ENCODE measurements at places on chromosomes 12 and 14.
A peak's percentile ranks its signal among the peaks of the same experiment; 100 is the strongest.

DNA sequence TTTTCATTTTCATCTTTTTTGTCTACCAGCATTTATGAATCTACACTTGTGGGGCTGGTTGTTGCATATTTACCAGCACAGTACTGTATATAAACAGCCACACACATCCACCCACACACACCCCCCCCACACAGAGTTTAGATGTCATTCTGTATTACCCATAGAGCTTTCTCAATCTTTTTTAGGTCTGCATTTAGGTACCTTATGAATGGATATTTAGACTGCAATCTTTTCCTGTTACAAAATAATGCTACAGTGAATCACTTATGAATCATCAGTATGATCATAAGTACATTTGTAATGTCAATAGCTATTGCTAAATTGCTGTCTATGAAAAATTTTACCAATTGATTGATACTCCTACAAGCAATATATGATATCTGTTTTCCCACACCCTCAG is 67.3 kb upstream of the STK38L start:
- DNase-seq: no peak

DNA sequence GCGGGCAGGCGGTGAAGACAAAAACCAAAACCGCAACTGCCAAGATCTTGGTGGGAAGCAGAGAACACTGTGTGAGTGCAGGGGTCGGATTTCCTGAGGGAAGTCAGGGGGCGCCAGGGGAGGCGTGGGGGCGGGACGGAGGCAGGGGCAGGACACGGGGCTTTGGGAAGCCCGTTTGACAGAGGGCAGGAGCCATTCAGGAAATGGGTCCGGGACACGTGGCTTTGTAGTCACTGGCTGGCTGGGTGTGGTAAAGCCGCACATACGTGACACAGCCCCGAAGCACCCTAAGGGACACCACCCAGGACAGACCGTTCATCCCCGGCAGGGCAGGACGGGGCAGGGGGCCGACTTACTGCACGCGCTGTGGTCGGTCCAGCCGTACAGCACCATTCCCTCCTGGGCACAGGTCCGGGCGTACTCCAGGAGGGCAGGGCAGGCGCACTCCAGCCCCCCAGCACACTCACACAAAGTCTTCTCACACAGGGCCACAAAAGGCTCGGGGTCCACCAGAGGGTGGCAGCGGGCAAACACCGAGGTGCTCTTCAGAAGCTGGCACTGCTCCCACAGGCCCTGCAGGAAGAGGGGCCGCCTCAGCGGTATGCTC is 49.4 kb downstream of the VWF start:
- peak; percentile 48 for DNase-seq

DNA sequence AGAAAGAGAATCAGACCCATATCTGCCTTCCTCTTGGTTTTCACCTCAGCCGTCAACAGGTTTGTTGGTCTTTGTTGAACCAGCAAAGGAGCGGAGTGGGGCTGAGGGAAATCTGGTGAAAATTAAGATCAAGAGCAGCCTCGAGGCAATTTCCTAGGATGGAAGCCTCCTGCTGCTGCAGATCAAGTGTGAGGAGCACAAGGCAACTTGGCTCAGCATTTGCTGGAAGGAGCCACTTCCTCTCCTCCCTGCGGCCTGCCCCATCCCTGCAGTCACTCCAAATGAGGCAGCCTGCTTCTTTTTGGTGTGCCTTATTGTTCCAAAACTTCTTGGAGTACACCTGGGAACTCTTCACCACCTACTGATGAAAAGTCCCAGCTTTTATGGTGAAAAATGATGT is 4.9 kb downstream of the TC2N start:
- DNase-seq: no peak

GRCh38 chr14:35747379-35747778 is 61.7 kb downstream of the RALGAPA1 start:
- no peak for DNase-seq

DNA sequence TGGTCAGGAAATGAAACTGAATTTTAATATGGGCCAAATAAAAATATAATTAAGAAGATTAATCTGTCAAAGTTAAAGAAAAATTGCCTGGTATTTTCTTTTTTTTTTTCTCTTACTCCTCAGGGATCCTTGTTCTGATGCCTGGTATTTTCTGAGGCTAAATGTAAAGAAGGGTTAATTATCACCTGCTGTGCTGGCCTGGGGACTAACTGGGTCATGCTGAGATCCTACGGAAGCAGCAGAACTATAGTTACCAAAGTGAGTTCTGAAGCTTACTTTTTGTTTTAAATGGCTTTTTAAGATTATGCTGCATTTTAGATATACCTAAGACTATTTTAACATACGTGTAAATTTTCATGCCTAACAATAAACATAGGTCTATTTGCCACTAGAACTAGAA is 23.3 kb downstream of the ZC2HC1C start:
- no peak for DNase-seq

- no peak for DNase-seq
Measured at GRCh38 chr14:82223276-82223675, 689.6 kb upstream of the SEL1L start.

- DNase-seq: no peak
Measured at GRCh38 chr14:56137453-56137807, 19.2 kb downstream of the PELI2 start.

- DNase-seq: no peak
Measured at GRCh38 chr14:97975962-97976361, 1178.8 kb downstream of the VRK1 start.

DNA sequence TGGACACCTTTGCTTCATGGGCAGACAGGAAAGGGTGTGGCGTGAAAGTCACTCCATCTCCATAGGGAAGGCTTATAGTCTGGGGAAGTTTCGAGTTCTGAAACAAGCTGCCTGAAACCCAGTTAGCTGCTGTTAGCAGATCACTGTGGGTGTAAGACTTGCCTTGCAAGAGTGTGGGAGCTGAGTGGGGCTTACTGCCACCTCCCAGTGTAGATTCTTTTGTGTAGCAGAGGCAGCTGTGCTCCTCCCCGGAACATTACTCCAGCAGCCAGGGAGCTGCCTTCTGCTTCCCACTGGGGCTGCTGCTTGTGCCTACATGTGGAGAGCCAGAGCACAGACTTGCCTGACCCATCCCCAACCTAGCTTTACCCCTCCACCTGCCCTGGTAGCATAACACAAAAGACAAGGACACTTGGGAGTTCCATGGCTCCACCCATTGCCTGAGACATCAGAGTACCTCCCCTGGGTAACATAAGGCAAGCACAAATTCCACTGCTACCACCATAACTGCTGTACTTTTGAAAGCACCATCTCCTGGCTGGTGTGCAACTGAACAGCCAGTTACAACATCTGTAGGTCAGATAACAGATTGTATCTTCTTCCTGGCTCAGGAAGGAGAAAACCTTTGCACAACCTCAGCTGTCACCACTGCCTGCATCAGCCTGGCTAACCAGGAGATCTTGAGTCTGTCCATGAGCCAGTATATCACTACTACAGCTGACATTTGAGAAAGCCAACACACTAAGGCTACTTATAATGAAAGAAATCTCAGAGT is 69.5 kb downstream of the ADAMTS20 start:
- DNase-seq: no peak

DNA sequence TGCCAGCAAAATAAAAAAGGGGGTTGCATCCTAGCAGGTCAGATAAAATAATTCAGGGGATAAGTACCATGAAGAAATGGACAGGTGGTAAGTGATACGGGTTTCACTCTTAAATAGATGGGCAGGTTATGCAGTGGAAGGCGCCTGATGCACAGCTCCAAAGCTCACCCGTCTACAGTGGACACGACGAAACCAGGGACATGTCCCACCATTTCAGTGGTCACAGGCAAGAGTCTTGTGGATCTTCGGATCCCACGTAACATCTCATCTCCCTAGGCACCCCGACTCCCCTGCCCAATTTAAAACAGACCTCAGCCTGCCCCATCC is 60.5 kb downstream of the DDX51 start:
- no peak for DNase-seq

- no peak for DNase-seq
Measured at GRCh38 chr12:28800129-28800528, 348.9 kb upstream of the FAR2 start.

GRCh38 chr14:100822532-100823296 is 3.2 kb upstream of the MEG3 start:
- peak; percentile 24 for DNase-seq

DNA sequence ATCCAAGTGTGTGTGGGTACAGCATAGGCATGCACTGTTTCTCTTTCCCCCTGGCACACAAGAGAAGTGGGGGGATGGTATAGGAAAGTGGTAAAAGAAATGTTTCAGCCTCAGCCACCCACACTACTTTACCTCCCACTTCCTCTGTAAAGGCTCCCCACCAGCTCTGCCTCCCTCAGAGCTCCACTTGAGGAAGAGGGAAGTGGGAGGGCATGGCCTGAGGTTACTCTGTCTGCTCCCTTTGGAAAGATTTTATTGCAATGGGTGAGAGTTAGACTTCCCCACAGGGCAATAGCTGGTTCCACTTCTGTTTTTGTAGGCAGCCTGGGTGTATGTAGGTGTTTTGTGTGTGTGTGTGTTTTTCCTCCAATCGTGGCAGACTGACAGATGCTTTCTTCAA is 145.3 kb downstream of the SSPN start:
- DNase-seq: no peak

- no peak for DNase-seq
Measured at GRCh38 chr12:124216966-124217365, 77.9 kb upstream of the RFLNA start.

DNA sequence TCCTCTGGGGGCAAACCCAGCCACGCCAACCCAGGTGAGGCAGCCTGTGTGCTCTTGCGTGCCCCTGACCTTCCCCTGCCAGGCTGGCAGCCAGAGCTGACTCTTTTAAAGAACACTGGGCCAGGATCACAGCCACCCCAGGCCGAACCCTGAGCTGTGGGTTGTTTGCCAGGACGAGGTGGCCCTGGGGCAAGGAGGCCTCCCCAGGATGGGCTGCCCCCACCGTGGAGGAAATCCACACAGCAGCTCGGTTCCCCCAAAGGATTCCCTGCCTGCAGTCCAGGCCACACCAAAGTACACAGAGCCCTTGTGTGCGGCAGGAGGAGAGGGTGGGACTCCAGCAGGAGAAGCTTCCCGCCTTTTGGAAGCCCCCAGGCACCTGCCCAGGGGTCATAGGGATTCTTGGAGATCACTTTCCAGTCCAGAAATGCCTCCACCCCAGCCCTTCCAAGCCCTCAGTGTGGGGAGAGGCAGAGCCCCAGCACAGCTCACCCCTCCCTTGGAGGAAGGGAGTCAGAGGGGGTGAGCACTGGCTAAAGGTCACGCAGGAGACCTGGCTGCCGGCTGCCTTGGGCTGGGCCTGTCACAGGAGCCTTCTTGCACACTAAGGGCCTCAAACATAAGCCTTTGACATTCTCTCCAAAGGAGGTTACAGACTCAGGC is 115.6 kb downstream of the CALM1 start:
- DNase-seq: no peak

GRCh38 chr12:85244561-85244960 is 35.5 kb upstream of the ALX1 start:
- no peak for DNase-seq

- DNase-seq: no peak
Measured at GRCh38 chr14:98725191-98725590, 546.8 kb downstream of the BCL11B start.

GRCh38 chr12:105454688-105455087 is 124.2 kb downstream of the C12orf75 start:
- no peak for DNase-seq

GRCh38 chr14:96554315-96554910 is 52.2 kb downstream of the PAPOLA start:
- DNase-seq: peak; percentile 12

DNA sequence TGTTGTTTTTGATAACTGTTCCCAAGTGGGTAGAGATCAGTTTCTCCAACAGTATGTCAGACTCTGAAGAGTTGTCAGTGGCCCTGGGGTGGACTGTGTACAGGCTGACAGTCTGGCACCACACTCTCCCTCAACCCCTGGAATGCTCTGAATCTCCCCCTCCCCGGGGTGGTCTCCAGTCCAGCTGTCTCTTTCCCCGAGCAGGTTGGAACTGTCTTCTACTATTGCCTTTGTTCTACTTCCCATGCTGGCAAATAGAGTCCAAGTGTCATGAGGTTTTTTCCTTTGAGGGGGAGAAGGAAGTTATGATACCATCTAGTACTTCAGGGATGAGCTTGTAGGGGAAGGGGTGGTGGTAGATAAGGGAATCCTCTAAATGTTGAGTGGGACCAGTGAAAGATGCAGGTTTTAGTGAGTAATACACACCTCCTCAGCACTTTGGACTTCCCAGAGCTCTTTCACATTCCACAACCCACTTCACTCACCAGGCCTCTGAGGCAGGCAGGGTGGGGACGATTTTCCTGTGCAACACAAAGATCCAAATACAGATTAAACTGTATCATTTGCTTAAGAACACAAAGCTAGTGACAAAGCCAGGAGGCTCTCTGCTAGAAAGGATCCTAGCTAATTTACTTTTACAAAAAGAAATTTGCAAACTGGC is 170.7 kb upstream of the GZMB start:
- no peak for DNase-seq

- peak; percentile 75 for DNase-seq
Measured at GRCh38 chr12:48779869-48780268, 9.0 kb downstream of the ADCY6 start.

GRCh38 chr14:32675433-32675832 is 263.2 kb upstream of the NPAS3 start:
- DNase-seq: peak; percentile 49

GRCh38 chr12:51071663-51072062 is 11.7 kb downstream of the CSRNP2 start:
- DNase-seq: peak; percentile 86

- no peak for DNase-seq
Measured at GRCh38 chr12:131473261-131473660, 237.6 kb upstream of the SFSWAP start.

DNA sequence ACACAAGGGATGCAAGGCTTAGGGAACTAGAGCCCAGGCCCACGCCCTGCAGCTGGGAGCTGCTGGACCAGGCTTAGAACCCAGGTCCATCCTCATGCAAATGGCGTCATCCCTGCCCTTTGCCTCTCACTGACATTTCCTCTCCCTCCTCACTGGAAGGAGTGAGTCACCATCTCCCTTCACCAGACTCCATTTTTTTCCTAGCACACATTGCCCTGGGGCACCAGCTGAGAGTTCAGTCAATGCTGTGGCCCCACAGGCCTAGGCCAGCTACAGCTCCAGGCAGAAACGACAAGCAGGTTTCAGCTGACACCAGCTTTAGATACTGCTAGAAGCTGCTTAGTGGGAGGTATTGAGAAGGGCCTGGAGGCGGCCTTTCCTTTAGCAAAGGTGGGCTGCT is 98.9 kb downstream of the RIMBP2 start:
- no peak for DNase-seq

- DNase-seq: no peak
Measured at GRCh38 chr14:74085828-74086227, 1.1 kb downstream of the LIN52 start.

DNA sequence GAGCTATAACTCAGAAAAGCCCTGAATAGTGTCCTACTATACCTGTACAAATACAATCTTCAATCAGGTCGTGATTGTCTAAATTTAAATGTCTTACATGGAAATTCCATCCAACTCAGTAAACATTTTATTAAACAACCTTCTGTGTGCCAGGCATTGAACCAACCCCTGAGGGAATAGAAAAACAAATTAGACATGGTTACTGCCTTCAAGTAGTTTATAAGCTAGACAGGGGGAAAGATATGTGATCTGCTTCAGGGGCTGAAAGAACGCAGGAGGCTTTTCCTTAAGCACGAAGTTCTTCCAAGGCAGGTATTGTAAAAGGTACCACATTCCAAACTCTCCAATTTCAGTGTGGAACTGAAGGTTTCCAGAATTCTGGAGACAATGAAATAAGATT is 39.7 kb upstream of the STAB2 start:
- DNase-seq: no peak

GRCh38 chr14:55450987-55451386 is 10.6 kb upstream of the TBPL2 start:
- no peak for DNase-seq

All from myocyte (in vitro differentiated cells).